ENCODE measurements at places on chromosomes 5 and 9.

- no peak for DNase-seq
Observed at GRCh38 chr9:105971986-105972385, 277.6 kb downstream of the TMEM38B start.

- DNase-seq, result no peak
Observed at GRCh38 chr5:20656262-20656661, 668.3 kb upstream of the CDH18 start.

GRCh38 chr5:67308988-67309688, 112.5 kb upstream of the CD180 start:
- DNase-seq, result no peak

DNA sequence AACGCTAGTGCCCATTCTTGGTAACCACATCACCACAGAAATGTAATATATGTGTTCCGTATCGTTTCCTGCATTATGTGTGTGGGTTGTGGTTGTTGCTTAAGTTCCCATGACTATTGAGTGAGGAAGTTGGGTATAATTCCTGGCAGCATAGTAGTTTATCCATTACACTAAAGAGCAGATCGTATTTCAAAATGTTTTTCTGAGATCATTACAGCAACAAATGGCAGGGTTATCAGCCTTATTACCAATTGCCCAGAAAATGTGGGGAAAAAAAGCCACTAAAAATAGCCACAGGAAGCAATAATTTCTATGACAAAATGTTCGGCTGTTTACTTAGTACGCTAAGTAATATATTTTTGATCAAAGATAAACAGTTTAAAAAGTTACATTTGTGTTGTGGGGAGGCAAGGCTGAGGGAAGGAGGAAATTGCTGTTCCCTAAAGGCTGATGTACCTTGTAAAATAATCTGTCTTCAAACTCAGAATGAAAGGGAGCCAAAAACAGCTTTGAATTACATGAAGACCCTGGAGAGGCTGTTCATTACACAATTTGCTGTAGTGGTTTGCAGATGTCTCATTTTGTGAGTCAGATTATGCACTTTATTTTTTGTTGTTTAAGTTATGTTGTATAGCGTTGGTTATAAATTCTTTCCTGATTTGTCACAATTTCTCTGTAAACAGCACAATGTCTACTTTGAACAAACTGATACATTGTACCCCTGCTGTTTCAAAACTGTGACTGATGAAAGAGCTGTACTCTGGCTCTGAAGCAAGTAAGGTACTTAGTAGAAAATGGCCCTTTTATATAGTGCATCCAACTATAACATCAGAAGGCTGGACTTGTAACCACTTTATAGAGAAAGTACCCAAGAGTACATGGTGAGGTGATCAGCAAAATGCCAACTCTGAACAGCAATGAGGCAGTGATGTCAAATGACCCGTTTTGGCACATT, 1028.5 kb downstream of the NR2F1-AS1 start:
- no peak for DNase-seq

GRCh38 chr9:131668057-131668438, 71.8 kb downstream of the RAPGEF1 start:
- DNase-seq, result no peak

GRCh38 chr9:105887679-105888078, 193.3 kb downstream of the TMEM38B start:
- DNase-seq, result no peak

DNA sequence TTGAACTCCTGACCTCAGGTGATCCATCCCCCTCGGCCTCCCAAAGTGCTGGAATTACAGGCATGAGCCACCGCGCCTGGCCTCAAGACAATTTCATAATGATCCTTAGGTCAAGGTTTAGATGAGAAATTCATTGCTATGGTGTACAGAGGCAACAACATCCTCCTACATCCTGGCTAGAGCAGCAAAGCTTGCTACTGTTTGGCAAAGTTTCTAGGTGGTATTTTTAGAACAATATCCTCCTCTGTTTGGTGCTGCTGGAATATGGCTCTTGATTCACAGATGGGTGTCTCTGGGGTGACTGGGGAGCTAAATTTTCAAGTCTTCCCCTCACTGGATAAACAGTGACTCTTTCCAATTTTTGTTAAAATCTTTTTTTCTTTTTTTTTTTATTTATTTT, 30.6 kb downstream of the CRHBP start:
- no peak for DNase-seq

GRCh38 chr9:107138261-107138992, 144.7 kb upstream of the RAD23B start:
- DNase-seq, result no peak

- DNase-seq, result no peak
Observed at GRCh38 chr9:10268531-10269485, 344.0 kb downstream of the PTPRD start.

- no peak for DNase-seq
Observed at GRCh38 chr9:71826279-71826678, 58.0 kb upstream of the CEMIP2 start.

DNA sequence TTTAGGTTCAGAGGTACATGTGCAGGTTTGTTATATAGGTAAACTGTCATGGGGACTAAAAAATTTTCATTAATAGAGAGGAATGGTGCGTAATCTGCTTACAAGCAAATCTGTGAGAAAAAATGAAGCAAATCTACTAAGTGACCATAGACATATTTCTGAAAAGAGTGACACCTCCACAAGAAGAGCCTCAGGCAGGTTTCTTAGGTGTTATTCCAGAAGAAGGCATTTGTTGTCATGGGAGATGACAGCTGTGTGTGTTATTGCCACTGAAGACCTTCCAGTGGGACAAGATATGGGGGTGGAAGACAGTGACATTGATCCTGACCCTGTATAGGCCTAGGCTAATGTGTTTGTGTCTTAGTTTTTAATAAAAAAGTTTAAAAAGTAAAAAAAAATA, 68.8 kb upstream of the PANK3 start:
- no peak for DNase-seq

DNA sequence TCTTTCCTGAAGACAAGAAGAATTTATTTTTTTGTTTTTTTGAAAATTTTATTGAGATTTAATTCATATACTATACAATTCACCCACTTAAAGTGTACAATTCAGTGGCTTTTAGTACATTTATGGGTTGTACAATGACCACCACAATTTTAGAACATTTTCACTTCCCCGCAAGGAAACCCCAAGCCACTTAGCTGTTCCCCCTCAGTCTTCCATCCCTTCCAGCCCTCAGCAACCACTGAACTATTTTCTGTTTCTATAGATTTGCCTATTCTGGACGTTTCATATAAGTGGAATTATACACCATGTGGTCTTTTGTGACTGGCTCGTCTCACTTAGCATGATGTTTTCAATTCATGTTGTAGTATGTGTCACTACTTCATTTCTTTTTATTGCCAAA, 28.0 kb downstream of the DNAI1 start:
- DNase-seq, result no peak

DNA sequence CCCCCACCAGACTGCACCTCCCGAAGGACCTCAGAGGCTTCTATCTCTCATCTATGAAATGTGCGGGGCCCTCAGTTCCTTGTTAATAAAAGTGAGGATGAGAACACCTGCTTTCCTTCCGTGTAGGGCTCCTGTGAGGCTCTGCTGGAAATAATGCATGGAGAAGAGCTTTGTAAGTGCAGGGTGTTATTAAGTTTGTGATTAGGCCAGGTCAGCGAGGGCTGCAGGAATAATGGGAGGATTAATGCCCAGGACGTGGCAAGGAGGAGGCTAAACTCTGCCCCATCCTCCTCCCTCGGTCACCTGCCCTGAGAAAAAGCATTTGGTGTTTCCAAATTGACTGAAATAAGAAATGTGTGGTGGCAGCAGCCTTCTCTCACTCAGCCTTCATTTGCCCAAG, 83.5 kb upstream of the HSPA9 start:
- no peak for DNase-seq

GRCh38 chr5:174482607-174483024, 241.8 kb upstream of the MSX2 start:
- no peak for DNase-seq

- no peak for DNase-seq
Observed at GRCh38 chr9:12680757-12681156, 12.4 kb upstream of the TYRP1 start.

GRCh38 chr9:580652-581342, 260.7 kb upstream of the DMRT1 start:
- no peak for DNase-seq

GRCh38 chr9:103304797-103305196, 309.7 kb downstream of the CYLC2 start:
- no peak for DNase-seq

DNA sequence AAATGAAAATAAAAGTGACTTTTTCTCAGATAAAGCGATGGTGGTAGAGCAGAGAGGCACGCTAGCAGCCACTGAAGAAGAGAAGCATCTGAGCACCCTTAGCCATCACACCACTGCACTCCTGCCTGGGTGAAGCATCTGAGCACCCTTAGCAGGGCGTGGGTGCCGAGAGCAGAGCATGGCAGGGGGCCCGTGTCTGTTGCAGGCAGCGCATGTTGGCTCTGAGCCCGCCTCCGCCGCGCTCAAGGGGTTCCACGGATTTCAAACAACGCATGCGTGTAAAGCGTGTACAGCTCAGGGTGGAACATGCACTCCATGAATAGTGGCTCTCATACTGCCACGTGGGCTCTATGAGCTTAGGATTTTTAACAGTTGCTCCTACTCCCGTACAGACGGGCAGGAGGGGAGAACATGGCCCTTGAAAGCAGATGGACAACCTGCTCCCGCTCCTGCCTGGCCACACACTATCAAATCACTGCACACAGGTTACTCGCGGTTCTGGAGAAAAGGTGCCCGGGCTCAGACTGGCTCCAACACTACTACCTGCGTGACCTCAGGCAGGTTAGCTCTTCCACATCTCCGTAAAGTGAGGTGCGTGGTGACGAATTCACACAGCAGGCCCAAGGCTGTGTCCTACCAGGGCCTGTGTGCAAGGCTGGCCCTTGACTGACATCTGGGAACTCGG, 12.1 kb downstream of the LRRC14B start:
- no peak for DNase-seq

GRCh38 chr9:93009337-93010015, 49.0 kb upstream of the SUSD3 start:
- no peak for DNase-seq

DNA sequence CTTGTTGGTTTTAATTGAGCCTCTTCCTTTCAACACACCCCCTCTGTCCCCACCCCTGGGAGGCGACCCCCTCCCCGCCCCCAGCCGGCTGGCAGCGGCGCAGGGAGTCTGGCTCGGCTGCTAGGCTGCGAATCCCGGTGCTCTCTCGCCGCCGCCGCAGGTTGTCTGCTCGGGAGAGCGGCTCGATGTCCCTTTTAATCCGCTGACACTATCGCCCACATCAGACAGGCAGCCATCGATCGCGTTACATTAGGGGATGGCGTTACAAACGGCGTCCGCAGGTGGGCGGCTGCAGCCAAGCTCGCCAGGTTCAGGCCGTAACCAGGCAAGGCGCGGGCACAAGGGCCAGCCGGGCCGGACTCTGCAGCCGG, 1.3 kb downstream of the NR2F1-AS1 start:
- DNase-seq, result no peak

GRCh38 chr9:113602126-113603047, 138.9 kb downstream of the RGS3 start:
- DNase-seq, result no peak

GRCh38 chr5:140216478-140217074, 41.6 kb downstream of the CYSTM1 start:
- DNase-seq, result no peak
